ENCODE measurements at places on chromosomes 5 and 9.

DNA sequence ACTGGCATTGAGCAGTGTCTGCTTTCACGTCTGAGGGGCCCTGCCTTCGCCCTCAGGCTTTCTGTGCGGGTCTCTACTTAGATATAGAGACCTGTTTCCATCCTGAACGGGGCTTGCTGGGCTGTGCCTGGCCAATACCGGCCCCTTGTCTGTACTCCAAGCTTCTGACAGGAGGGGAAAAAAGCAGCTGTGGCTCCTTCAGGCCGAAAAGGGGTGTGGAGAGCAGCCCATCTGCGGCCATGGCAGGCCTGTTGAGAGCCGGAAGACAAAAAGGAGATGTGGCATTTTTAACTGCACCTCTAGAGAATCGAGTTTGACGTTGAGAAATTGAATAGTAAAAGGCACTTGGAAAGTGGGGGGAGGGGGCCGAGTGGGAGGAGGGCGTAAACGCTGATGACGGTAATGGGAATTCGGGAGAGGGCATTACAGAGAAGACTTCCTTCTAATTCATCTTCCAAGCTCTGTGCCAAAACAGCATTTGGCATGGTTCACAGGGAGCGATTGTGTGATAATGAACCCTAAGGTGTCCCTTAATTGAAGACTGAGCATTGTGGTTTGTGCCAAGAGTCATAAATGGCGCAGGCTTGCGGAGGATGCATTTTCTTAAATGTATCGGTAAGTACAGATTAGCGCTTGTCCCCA is 25.1 kb upstream of the PRDM12 start:
- no peak for DNase-seq

DNA sequence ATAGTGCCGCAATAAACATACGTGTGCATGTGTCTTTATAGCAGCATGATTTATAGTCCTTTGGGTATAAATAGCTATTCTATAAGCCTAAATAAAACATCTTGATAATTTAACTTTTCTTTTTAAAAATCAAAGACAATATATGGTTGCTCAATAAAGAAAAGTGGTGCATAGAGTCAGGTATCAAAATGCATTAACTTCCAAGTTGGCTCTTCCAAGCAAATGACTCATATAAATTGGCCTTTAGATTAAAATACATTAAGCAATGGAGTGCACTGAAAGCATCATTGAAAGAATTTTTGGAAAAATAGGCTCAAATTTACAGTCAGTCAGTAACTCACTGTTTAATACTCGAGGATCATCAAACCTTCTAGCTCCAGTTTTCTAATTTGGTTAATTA is 106.6 kb downstream of the PLCXD3 start:
- DNase-seq, result no peak

- no peak for DNase-seq
Observed at GRCh38 chr5:15525703-15526275, 25.8 kb downstream of the FBXL7 start.

- DNase-seq, result no peak
Observed at GRCh38 chr5:75367401-75367800, 30.4 kb downstream of the HMGCR start.

- no peak for DNase-seq
Observed at GRCh38 chr9:130501639-130502038, 56.9 kb downstream of the ASS1 start.

DNA sequence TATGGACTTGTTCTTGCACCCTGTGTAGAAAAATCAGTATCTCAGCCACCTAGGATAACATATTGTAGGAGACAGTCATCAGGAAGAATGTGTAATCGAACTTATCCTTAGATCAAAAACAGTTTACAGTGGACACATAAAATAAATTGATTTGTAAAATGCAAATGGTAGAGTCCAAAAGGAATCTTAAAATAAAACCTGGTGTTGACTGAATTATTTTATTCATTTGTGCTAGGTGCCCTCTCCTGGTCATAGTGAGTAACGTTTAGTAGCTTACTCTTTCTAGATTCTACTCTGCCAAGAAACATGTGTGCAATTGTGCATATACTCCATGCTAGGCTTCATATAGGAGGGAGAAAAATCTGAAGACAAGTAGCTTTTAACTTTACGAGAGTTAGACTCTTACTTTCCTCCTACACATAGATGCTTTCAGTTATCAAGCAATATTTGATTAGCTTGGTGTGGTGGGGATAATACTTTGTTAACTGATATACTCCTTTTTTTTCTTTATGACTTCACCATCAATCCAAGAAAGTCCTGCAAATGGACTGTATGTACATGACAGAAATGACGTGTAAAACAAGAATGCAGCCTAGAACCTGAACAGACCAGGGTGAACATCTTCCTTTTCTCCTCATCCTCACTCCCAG is 23.7 kb upstream of the LOX start:
- no peak for DNase-seq

- DNase-seq, result no peak
Observed at GRCh38 chr9:124384846-124385245, 30.4 kb downstream of the PSMB7 start.

DNA sequence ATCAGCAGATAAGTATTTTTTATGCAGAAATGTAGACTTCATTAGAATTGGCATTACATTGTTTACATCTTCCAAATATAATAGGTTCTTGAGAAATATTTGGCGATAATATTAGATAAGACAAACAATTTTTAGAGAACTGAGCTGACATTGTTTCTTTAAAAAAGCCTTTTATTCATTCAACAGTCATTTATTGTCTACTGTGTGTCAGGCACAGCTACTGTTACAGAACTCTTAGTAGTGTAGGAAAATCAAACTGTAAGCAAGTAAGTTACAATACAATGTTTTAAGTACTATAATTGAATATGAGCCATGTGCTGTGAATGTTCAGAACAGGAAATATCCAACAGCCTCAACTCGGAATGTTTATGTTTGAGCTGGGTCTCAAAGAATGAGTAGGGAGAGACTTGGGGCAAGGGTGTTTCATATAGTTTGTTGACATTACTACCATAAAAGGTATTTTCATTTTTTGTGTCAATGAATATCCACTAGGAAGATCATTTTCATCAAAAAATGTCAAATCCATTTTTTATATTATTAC is 114.0 kb downstream of the CDC42SE2 start:
- DNase-seq, result no peak

DNA sequence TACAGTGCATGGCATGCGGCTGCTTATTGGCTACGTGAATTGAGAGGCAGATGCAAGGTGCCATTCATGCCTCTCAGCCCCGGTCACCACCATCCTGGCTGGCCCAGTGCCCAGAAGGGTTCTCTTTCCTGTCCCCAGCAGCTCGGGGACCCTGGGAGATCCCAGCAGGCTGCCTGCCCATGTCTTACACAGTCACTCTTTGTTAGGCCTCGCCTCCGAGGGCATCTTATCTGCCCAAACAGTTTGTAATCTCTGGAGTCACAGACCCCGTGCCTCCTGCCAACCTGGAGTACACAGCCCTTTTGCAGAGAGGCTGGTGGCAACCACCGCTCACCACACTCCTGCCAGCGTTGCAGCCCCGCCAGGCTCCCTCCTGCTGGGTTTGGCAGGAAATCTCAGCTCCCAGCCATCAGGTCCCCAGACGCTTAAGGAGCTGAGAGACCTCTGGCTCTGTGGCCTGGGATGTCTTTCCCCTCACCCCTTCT is 7.0 kb upstream of the AK1 start:
- DNase-seq, result no peak

- DNase-seq, result no peak
Observed at GRCh38 chr5:92885950-92886349, 695.1 kb downstream of the NR2F1-AS1 start.

GRCh38 chr5:121976979-121977378 is 15.2 kb downstream of the SRFBP1 start:
- DNase-seq, result no peak

DNA sequence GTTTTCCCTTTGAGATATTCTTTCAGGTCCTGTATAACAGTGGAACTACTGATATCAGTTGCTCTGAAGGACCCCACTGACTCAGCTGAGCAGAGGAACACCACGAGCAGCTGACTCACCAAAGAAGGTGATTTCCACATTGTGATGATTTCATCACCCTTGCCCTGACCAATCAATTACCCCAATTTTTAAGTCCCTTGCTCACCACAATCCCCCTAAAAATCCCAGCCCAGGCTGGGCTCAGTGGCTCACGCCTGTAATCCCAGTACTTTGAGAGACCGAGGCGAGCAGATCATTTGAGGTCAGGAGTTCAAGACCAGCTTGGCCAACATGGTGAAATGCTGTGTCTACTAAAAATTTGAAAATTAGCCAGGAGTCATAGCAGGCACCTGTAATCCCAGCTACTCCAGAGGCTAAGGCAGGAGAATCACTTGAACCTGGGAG is 125.3 kb upstream of the ABCA1 start:
- DNase-seq, result no peak

DNA sequence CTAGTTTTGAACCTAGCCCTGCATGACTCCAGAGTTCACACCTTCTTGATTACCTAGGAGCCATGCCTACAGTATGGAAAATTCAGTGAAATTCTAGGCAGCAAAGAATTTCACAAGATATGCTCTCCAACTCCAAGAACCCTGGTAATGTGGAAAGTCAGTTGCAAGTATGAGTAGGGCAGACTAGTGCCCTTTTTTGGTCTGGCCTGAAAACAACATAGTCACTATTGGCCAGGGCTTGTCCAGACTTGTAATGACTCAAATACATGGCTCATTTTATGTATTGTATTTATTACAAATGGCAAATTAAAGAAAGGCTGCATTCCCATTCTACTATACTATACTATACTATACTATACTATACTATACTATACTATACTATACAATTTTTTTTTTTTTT is 160.4 kb downstream of the ESM1 start:
- no peak for DNase-seq

DNA sequence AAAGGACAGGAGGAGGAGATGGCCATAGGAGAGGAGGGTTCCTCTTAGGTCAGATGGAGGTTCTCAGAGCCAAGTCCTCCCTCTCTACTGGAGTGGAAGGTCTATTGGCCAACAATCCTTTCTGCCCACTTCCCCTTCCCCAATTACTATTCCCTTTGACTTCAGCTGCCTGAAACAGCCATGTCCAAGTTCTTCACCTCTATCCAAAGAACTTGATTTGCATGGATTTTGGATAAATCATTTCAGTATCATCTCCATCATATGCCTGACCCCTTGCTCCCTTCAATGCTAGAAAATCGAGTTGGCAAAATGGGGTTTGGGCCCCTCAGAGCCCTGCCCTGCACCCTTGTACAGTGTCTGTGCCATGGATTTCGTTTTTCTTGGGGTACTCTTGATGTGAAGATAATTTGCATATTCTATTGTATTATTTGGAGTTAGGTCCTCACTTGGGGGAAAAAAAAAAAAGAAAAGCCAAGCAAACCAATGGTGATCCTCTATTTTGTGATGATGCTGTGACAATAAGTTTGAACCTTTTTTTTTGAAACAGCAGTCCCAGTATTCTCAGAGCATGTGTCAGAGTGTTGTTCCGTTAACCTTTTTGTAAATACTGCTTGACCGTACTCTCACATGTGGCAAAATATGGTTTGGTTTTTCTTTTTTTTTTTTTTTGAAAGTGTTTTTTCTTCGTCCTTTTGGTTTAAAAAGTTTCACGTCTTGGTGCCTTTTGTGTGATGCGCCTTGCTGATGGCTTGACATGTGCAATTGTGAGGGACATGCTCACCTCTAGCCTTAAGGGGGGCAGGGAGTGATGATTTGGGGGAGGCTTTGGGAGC is 3.1 kb downstream of the EGR1 start:
- DNase-seq, result no peak

- no peak for DNase-seq
Observed at GRCh38 chr5:171680485-171680884, 105.1 kb upstream of the SMIM23 start.
